HuH-7 (cell line): ENCODE measurements at places on chromosomes 2 and 18.

- DNase-seq, result peak; percentile 20
Observed at GRCh38 chr2:222861411-222862105, 722 bp downstream of the ACSL3 start.

DNA sequence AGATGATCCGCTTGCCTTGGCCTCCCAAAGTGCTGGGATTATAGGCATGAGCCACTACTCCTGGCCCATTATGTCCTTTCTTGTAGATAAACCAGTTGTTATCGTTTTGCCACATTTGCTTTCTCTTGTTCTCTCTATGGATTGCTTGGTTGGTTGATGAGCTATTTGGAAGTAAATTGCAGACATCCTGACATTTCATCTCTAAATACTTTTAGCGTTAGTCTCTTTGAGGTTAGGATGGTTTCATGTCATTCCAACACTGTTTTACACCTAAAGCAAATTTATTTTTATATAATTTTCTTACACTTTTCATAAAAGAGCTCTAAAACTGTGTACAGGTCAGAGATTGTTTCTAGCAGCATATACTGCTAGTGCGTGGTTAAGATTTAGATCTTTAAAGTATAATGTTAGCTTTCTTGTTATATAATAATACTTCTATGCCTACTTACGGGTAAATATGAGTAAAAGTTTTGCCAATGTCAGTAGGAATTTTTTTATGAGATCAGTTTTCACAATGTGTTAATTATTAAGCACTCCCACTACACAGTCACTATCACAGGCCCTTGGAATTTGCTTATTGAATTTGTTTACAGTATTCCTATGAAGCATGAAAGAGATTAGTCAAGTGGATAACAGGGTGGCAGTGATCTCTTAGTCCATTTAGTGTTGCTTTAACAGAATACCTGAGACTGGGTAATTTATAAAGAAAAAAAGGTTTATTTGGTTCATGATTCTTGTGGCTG, 10.3 kb downstream of the POLI start:
- DNase-seq, result no peak

GRCh38 chr18:47979611-47980200, 49.2 kb upstream of the SMAD2 start:
- DNase-seq, result no peak

GRCh38 chr2:64730551-64731262, 77.0 kb upstream of the SERTAD2 start:
- peak; percentile 54 for DNase-seq

DNA sequence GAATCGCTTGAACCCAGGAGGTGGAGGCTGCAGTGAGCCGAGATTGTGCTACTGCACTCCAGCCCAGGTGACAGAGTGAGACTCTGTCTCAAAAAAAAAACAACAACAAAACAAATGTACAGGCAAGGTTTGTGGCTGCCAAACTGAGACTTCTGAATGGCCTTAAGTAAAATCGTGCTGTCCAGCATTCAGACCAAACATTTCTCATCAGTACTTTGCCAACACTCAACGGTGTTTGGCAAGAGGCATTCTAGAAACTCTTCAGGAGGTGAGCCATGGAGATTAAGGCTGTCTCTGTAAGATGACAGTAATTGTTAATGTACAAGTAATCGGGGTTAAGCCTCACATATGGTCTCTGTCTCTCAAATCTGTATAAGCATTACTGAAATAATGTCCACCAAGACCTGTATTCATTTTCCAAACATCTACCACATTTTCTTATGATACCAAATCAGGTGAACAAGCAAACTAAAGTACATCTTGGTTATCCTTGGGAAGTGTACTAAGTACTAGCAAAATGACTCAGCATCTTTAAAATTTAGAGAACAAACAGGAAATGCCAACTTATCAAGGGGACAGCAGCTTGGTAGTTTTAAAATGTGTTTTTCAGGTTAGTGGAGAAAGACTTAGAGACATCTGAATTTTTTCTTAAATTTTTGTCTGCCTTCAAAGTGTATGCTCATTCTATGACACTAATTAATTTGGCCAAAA, 29.3 kb downstream of the SERPINE2 start:
- no peak for DNase-seq

GRCh38 chr2:157127249-157128012, 130.1 kb upstream of the GALNT5 start:
- DNase-seq, result no peak

- DNase-seq, result peak; percentile 20
Observed at GRCh38 chr2:19021721-19022120, 336.7 kb downstream of the OSR1 start.

DNA sequence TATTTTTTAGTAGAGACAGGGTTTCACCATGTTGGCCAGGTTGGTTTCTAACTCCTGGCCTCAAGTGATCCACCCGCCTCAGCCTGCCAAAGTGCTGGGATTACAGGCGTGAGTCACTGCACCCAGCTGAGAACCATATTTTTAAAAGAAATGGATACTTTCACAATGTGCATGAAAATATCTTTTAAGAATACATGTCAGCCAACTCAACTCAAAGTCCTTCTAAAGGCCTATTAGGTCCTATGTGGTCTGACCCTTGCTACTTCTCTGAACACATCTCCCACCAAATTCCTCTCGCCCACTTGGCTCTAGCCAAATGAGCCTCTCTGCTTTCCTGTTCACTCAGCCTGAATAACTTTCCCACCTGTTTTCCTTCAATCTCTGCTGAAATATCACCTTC, 119.6 kb downstream of the MTX2 start:
- DNase-seq, result no peak

- no peak for DNase-seq
Observed at GRCh38 chr2:64607381-64608304, 46.1 kb downstream of the SERTAD2 start.

DNA sequence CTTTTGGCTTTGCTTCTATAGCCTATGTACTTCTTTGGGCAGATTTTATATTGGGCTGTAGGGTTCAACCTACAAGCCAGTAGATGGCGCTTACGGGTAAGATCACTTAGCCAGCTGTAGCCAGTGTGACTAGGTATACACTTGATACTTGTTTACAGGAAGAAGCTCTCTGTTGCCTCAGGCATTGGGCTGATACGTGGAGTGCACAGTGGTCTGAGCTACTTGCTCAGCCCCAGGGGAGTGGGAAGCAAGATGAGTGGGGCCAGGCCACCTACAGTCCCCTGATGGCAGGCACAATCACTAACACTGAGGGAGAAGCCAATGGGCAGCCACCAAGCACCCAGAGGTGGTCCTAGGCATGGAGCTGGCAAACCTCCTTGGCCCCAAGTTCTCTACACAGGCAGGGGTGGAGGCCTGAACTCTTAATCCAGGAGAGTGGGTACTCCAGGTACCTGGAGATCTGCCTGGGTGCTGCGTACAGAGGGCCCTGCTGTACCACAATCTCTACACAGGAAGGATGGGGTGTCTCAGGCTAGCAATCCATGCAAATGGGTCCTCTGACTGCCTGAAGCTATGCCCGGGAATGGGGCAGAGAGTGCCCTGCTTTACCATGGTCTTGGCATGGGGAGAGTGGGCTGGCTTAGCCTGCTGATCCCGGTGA, 122.2 kb downstream of the NCOA1 start:
- peak; percentile 41 for DNase-seq

- DNase-seq, result no peak
Observed at GRCh38 chr2:54531558-54531957, 75.4 kb downstream of the SPTBN1 start.

- DNase-seq, result no peak
Observed at GRCh38 chr2:180359522-180360282, 352.6 kb upstream of the CWC22 start.

- DNase-seq, result peak; percentile 57
Observed at GRCh38 chr2:230865766-230866755, 1.3 kb downstream of the ITM2C start.

- no peak for DNase-seq
Observed at GRCh38 chr18:45024357-45025088, 343.8 kb downstream of the SETBP1 start.

- no peak for DNase-seq
Observed at GRCh38 chr2:219737270-219737691, 109.9 kb downstream of the SLC4A3 start.

DNA sequence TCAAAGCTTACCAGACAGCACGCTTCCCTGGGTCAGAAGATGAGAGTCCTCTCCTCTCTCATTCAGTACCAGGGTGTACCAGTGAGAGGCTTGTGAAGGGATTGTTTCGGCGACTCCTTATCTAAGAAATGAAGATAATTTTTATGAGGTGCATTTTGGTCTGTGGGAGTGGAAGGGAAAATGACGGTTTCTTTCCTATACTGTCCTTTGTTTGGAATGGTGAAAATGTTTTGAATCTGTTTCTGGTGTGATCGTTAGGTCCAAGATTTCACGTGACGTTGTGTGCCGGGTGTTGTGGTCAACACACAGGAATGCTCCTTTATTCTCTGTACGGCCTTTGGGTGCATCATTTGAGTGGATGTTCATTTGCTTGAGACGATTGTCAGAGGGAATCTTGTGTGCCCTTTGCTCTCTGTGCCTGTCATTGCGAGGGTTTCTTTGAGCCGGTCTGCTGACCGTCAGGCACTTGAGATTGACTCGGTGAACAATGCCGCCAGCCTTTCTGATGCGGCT, 183.5 kb downstream of the AGAP1 start:
- DNase-seq, result no peak

DNA sequence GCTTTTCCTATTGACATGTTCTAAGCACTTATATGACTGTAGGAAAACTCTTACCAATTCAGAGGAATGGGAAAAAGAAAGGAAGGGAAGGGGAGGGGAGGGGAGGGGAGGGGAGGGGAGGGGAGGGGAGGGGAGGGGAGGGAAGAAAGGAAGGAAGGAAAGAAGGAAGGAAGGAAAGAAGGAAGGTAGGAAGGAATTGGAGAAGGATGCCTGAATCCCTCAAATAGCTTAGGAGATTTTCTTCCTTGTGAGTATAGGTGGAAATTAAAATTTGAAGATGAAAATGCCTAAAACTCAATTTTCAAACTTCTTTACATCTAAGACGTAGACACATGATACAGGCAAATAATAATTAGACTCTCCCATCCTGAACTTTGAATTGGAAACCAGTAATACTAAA, 463.1 kb downstream of the SATB2 start:
- no peak for DNase-seq

DNA sequence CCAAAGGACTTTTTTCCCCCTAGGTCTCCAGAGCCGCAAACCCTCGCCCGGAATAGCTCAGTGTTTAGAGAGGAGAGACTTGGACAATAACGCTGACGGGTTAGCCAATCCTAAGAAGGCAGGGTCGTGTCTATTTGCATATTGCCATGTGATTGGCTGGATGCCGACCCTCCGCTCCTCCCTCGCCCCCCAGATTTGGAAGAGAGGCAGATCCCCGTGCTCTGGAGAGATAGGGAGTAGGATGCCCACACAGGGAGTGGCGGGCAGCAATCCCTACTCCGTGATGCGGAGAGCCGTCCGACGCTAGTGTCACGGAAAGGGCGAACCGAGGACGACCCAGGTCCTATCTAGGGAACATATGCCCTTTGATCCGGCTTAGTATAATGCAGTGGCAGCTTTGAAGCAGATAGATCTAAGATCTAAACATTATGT, 1.4 kb downstream of the WNT6 start:
- peak; percentile 79 for DNase-seq

- DNase-seq, result peak; percentile 18
Observed at GRCh38 chr2:113894156-113894743, 4.4 kb downstream of the ACTR3 start.

GRCh38 chr2:156325688-156326525, 6.6 kb downstream of the NR4A2 start:
- DNase-seq, result no peak

- DNase-seq, result no peak
Observed at GRCh38 chr2:240603081-240603835, 16.7 kb downstream of the CAPN10 start.

GRCh38 chr2:5725794-5726463, 33.7 kb downstream of the SOX11 start:
- no peak for DNase-seq

DNA sequence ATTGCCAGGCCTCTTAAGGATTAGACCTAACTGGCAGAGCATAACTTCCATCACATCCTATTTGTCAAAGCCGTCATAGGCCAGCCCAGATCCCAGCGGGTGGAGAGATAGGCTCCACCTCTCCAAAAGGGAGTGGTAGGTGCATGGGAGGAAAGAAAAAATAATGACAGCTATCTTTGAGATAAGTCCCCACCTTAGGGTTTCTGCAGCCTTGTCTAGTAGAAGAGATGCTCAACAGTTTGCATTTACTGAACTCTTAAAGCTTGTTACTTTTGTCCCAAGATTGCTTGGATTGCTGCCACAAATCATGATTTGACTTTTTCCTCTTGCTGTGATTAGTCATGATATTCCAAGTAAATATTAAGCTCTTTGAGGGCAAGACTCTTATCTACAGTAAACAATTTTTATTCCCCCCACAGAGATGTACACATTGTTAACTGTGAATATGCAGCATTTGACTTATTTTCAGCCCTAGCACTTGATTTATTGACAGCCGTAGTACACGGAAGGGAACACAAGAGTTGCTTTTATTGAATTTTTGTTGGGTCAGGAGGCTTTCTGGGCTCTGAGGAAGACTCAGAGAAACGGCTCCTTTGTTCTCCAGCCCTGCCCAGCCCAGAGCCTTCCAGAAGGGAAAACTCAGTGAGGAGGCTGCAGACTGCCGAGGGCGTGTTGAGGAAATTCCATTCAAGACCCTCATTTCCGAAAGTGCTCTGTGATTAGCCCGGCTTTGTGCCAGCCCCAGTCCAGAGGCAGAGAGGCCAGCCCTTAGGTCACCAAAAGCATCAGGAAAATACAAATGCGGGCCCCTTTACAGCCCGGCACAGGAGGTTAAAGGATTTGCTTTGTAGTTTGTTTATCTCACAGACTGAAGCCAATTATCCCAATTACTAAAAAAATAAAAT, 75.5 kb upstream of the ZNF532 start:
- DNase-seq, result peak; percentile 46

GRCh38 chr2:240231838-240232244, 91.4 kb upstream of the OTOS start:
- DNase-seq, result no peak

DNA sequence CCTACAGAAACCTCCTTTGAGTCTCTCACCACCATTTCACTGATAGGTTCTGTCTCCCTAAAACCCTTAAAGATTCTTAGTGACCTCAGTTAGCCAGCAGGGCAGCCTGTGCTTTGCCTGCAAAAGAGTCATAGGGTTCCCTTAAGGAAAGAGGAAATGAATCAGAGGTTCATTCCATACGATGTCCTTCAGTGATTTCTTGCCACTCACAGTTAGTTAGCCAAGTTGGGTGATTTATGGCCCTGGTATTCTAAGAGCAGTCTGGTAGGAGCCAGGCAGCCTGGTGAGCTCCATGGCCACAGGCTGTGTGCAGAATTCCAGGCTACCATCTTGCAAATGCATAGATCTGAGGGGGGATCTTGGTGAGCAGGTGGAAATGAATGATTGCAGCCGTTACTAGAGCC, 18.7 kb upstream of the CCBE1 start:
- DNase-seq, result no peak
